Activated CD4-positive, CD25-positive, alpha-beta regulatory T cell treated with anti-CD3 and anti-CD28 coated beads, Interleukin-2, amount 50 U/mL, for 16 hours (primary cell): ENCODE measurements at places on chromosomes 11 and 22.

- DNase-seq, result no peak
These were observed 129.7 kb upstream of the PARVA start for GRCh38 chr11:12247543-12248254.

DNA sequence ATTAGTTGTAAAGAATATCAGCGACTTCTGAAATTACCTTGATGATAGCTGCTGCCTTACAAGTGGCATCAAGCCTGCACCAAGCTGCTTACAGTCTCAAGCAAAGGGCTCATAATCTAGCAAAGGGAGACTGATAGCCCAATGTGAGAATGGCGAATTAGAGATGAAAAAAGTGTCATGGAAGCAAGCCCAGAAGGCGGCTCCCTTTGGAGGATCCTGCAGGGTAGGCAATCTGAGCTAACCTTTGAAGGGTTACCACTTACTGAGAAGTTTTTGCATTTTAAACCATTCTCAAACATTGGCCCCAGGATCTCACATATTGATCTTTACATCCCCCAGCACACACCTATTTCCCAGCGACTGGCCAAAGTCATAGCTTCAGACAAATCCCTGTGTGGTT lies 18.5 kb downstream of the GAB2 start:
- DNase-seq, result no peak

DNA sequence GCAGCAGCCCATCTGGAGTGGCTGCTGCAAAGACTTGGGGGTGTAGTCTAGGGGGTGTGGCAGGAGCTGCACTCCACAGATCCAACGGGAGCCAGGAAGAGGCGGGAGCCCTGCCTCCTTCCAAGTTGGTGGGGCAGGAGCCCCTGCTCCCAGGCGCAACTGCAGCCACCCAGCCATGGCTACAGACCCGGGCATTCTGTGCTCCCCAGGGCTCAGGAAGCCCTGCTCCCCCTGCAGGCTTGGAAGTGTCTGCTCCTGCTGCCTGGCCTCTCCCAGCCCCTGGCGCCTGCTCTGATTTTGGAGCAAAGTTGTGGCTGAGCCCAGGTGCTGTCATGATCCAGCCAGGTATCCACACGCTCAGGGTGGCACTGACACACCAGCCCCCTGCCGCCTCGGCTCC lies 58.5 kb downstream of the CCDC34 start:
- DNase-seq, result no peak

GRCh38 chr22:48950151-48950915 lies 877.3 kb downstream of the BRD1 start:
- no peak for DNase-seq

DNA sequence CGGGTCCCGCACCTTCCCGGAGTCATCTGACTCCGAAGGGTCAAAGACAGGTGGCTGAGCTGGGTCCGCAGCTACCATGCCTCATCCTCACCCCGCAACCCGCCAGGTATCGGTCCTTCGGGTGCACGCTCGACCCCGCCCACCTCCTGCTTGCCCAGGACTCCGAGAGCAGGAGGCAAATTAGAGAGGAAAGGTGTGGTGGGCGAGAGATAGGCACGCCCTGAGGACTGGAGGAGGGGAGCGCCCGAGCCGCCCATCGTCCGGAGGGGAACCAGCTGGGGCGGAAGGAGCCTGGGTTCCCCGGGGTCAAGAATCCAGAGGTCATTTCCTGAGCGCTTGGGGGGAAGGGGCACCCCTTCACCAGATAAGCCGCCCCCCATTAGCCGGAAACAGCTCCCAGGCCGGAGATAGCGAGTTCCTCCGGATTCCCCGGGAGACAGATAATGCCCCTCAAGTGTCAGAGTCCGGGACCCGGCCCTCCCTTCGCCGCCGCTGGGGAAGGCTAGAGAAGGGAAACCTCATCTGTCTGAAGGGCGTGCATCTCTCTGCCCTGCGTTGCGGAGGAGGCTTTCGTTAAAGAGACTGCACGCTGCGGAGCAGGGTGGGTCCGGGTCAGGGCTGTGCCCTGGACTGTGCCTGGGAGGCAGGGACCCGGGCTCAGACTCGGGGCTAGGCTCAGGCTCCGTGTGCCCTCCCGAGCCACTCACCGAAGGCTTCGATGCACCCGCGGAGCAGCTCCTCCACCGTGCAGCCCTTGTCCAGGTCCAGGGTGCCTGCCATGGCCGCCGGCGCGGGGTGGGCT lies 1.7 kb downstream of the RASGRP2 start:
- DNase-seq, result no peak

GRCh38 chr11:61846362-61847020 lies 18.4 kb downstream of the FADS2 start:
- no peak for DNase-seq

- DNase-seq, result no peak
These were observed 8.1 kb downstream of the GRAMD1B start for GRCh38 chr11:123438131-123438627.

DNA sequence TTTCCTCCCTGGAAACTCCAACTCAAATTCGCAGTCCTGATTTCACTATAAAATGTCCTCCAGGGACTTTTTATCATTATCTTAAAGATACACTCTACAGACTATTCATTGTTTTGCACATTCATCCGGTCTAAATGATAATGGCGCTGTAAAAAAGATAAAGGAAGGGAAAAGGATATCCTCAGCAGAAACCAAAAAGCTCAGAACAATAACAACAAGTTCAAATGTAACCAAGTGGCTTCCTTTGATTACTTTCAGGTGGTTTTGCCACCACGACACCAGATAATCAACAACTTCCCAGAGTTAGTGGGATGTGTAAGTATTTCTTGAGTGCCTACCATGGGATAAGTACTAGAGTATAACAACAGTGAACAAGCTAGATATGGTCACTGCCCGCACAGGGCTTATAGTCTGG lies 26.3 kb downstream of the PRCP start:
- no peak for DNase-seq

GRCh38 chr11:6196396-6196795 lies 2.6 kb upstream of the OR52W1 start:
- no peak for DNase-seq

GRCh38 chr11:67267188-67268080 lies 1.2 kb downstream of the GRK2 start:
- no peak for DNase-seq

DNA sequence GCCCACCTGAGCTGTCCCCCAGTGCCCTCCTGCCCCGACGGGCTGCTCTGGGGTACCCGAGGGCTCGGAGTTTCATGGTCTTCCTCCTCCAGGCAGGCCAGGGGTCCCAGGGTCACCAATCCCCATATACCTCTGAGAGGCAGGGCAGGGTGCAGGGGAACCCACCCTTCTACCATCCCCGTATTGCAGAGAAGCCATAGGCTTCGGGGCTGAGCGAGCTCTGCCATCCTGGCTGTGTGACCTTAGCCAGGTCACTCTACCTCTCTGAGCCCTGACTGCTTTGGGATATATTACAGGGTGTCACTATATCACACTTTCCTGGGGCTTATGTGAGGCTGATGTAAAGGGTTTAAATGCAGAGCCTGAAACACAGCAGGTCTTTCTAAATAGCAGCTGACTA lies 57.4 kb downstream of the NAT10 start:
- no peak for DNase-seq

- DNase-seq, result no peak
These were observed 450 bp downstream of the MAP4K2 start for GRCh38 chr11:64802370-64803157.

GRCh38 chr11:134224710-134225664 lies 516 bp downstream of the VPS26B start:
- DNase-seq, result peak; percentile 30

GRCh38 chr11:2804701-2805387 lies 80.7 kb downstream of the CDKN1C start:
- DNase-seq, result no peak

DNA sequence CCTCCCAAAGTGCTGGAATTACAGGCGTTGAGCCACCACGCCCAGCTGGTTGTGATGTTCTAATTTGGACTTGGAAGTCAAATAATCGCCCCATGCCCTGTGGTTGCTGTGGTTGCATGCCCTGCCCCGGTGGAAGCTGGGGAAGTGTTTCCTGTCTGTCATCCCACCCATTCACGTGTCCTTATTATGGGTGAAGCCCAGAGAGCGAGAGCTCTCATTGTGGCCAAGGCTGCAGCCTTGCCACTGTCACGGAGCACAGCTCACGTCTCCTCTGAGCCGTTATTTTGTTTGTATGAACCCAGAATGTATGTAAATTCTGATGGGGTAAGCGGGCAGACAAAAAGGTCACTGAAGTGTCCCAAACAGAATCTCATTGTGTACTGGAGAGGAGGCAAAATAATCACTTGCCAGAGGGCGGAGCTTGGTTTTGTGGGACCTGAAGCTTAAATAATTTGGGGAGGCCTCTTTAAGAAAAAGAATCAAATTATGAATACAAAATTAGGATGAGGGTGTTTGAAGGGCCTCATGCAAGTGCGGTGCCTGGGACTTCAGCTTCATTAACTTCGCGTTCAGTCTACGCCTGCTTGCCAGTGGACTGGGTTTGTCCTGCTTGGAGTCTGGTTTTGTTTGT lies 25.8 kb upstream of the TREH start:
- DNase-seq, result no peak

- no peak for DNase-seq
These were observed 3.5 kb downstream of the RHOD start for GRCh38 chr11:67060111-67060522.

DNA sequence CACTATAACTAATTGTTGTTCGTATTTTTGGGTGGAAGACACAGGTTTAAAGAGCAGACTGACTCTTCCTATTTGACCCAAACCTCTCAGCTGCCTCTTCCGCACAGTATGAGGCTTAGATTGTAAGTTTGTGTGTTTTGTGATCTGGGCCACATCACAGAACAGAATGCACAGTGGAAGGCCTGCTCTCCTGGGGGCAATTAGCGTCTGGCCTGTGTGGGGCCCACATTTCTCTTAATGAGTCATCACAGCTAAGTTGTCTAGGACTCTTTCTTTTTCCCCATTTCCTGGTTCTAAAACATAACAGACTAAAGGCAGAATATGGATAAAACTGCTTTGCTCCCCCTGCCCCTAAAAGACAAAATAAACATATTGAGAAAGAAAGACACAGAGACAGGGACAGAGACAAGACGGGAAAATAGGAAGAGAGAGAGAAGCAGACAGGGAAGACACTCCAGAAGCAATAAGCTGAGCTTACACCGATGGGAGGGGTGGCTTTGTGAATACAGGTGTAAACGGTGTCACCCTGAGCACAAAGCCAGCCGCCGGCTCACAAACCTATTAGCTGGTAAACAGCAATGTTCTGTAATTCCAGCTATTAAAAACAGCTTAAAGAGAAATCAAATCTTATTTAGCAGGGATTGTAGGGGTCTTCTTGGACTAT lies 127.4 kb upstream of the OPCML start:
- DNase-seq, result no peak

GRCh38 chr11:119049081-119049480 lies 7.9 kb downstream of the HYOU1 start:
- DNase-seq, result no peak

- DNase-seq, result no peak
These were observed 31.9 kb downstream of the COMMD9 start for GRCh38 chr11:36257351-36257750.

GRCh38 chr11:27217948-27218420 lies 145.0 kb downstream of the CCDC34 start:
- no peak for DNase-seq

DNA sequence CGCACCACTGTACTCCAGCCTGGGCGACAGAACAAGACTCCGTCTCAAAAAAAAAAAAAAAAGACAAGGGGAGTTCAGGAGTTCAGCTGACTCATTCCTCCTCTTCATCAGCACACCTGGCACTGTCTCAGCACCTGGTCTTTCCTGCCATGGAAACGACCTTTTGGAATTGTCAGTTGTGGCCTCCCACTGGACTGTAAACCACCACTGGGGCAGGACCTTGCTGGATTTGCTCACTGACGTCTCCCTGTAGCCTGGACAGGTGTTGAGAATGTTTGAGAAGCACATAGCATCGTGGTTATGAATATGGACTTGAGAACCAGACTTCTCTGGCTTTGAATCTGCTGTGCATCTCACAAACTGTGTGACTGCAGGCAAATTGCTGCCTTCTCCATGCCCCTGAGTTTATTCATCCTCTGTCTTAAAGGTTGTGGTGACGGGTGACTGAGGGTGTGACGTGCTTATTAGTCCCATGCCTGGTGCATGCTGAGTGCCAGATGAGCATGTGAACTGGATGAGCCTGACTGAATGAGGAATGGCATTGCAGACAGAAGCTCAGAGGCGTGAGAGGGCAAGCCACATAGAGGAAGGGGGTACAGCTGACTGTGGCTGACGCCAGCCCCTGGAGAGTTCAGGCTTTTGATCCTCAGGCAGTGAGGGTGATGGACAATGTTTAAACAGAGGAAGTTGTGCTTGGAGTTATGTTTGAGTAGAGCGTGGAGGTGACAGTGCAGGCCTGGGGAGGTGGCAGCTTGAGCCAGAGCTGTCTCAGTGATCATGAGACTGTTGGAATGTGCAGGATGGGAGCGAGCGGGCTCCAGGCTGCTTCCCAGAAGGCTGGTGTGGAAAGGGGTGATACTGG lies 12.7 kb downstream of the TOM1 start:
- DNase-seq, result no peak

- DNase-seq, result no peak
These were observed 19.0 kb downstream of the SMCO4 start for GRCh38 chr11:93524173-93524536.

GRCh38 chr22:43110927-43111623 lies 525 bp downstream of the BIK start:
- DNase-seq, result no peak

GRCh38 chr11:105720096-105720495 lies 110.2 kb downstream of the GRIA4 start:
- no peak for DNase-seq

GRCh38 chr11:118957968-118958367 lies 1.9 kb downstream of the UPK2 start:
- DNase-seq, result no peak

DNA sequence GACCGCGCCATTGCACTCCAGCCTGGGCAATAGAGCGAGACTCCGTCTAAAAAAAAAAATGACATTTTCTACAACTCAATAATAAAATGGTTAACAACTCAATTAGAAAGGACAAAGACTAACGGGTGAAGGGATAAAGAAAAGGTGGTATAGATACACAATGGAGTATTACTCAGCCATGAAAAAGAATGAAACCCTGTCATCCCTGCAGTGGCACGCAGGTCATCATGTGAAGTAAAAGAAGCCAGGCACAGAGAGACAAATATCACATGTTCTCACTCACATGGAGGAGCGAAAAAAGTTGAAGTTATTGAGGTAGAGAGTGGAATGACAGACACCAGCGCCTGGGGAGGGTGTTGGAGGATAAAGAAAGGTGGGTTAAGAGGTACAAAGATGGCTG lies 39.0 kb downstream of the WNT7B start:
- DNase-seq, result no peak

GRCh38 chr22:11360632-11361031 lies 4167.4 kb upstream of the OR11H1 start:
- no peak for DNase-seq

DNA sequence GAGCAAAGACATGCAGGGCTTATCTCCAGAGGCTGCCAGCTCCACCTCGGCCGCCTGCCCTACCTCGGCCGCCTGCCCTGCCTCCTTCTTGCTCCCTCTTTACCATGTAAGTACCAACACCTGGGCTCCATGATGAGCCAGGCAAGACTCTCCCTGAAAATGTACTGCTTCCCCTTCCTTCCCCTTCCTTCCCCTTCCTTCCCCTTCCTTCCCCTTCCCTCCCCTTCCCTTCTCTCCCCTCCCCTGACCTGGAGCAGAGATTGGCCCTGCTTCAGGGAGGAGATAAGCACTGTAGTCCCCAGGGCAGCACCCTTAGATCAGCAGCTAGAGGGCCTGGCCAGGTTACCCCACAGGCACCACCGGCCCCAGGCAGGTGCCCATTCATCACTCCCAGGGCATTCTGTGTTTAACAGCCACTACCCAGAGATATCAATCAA lies 25.4 kb upstream of the ADORA2A start:
- no peak for DNase-seq

- DNase-seq, result peak; percentile 57
These were observed 10.7 kb upstream of the DSCAML1 start for GRCh38 chr11:117807482-117808327.
